ENCODE measurements at places on chromosomes 3 and 15.

DNA sequence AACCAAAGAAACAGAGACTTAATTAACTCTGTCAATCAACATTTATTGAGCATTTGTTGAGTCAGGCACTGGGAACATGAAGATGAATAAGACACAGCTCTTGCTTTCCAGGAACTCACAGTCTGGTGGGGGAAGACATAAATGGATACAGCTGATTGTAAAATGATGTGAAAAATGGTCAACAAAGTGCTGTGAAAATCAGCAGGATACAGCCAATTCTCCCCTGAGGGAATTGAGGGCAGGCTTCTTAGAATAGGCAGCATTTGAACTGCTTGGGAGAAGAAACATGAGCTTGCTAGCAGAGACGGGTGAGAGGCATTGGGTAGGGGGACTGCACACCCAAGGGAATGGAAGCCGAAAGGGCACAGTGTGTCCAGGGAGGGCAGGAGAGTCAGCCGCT lies 41.1 kb downstream of the MFSD1 start:
- no peak for DNase-seq

DNA sequence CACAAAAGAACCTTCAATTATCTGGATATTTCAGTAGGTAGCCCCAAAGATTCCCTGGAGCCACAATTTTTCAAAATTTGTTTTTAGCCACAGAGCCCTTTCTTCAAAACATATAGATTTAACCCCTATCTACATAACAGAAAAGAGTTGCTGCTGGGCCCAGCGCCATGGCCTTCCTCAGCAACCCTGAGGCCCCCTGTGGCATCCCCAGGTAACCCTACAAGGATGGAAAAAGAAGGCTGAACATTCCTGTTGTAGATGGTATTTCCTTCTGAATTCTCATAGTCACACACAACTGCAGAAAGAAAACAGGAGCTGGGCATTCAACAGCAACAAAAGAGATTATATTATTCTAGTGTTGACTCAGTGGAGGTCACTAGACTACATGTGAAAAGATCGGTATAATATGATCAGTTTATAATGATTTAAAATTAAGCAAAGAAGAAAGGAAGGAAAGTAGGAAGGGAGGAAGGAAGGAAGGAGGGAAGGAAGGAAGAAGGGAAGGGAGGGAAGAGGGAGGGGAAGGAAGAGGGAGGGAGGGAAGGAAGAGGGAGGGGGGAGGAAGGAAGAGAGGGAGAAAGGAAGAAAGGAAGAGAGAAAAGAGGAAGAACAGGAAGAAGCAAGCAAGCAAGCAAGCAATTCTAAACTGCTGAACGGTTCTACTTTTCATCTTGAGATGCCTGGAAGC lies 342.5 kb upstream of the NR2F2 start:
- peak; percentile 12 for DNase-seq

- DNase-seq: no peak
Observed at GRCh38 chr15:76274821-76275220, 36.4 kb downstream of the ETFA start.

DNA sequence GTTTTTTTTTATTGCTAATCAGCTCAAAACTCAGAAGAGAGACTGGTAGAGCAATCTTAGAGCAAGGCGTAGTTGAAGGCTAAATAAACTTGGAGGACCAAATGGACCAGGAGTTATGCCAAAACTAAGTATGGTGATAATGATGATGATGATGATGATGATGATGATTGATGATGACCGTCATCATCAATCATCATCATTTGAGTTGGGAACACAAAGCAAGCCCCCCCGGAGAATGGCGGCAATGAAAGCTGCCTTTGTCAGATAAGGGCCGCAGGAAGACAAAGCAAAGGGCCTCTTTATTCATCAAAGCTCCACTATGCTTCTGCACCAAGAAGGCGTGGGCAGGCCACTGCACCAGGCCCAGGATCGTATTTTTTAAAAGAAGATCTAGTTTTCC lies 82.1 kb upstream of the RAD18 start:
- DNase-seq: no peak

DNA sequence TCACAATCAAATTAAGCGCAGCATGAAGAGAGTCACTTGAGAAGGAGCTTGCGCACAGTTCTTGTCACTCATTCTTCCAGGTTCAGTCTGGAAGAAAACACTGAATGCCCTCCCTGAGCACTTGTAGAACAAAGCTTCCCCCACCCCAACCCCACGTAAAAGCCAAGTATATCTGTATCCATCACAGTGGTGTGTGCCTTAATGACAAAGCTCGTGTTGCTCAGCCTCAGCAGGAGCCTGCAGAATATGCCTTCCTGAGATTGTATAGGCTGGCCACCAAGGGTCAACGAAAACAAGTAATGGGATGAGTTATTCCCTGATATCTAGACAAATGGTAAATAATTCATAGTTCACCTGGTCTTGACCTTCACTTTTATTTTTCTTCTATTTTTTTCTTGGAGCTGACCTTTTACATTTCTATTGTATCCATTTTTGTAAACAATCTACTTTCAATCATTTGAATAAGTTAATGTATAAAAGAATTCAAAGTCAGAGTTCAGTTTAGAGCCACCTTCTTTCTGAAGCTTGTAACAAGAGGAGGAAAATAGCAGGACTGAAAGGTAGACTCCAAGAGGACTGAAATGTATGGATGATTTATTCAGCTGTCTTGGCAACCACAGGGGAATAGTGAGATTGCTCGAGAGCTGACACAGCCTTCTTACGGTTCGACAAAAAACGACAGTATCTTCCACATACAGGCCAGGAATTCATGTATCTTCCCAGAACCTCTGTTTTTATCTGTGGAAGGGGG lies 405.5 kb upstream of the TPM1 start:
- no peak for DNase-seq

DNA sequence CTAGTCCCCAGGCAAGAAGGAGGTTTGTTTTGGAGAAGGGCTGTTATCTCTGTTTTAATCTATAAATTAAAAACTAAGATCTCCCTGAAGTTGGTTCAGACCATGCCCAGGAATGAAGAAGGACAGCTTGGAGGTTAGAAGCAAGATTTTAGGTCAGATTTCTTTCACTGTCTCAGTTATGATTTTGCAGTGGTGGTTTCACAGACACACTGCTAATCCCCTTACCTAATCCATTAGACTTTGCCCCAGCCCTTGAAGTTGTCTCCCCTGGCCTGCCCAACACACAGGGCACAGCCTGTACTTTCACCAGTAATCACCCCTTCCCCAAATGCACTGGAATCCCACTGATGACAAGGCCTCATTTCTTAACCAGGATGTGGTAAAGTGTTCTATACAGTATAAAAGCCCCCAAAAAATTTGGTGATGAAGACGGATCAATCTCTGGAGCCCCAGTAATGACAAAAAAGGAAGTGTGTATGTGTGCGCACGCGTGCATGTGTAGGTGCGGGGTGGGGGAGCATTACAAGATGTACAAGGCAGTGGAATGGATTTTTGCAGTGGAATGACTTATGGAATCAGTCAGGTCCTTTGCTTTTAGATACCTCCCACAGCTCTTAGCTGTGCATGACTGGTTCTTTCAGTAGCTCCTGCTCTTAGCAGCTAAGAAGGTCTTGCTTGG lies 73.1 kb upstream of the TERB2 start:
- no peak for DNase-seq

- no peak for DNase-seq
Observed at GRCh38 chr3:133925960-133926735, 30.5 kb upstream of the RAB6B start.

GRCh38 chr3:108603691-108604090 lies 14.2 kb downstream of the DZIP3 start:
- DNase-seq: no peak

DNA sequence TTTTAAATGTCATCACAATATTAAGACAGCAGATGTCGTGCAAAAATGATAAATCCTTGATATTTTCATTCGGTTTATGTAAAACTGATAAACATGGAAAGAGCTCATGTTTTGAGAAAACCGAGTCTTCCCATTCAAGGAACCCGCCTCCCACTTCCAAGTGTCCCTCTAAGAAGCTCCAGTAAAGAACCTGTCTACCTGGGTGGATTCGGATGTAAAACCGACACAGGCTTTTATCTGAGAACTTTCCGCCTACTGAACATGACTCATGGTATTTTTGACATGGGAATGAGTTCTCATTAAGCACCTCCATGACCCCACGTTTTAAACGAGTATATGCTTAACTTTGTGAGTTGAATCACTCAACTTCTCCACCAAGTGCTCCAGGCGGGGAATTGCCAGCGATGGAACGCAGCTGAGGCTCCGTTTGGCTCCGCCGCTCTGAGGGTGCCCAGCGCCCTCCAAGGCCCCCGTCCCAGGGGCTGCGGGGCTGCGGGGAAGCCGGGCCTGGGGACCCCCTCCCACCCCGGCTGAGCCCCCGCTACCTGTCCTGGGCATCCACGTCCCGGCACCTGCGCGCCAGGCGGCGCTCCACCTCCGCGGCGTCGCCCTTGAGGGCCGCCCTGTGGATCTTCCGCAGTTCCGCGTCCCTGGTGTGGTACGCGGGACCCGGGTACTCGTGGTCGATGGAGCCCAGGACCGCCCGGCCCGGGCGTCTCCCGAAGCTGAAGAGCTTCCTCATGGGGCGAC lies 119.9 kb downstream of the LMLN start:
- no peak for DNase-seq

- no peak for DNase-seq
Observed at GRCh38 chr3:99409961-99410360, 228.4 kb upstream of the COL8A1 start.

- no peak for DNase-seq
Observed at GRCh38 chr3:32454111-32454510, 48.5 kb downstream of the CMTM6 start.

GRCh38 chr15:40062816-40063562 lies 24.0 kb upstream of the SRP14 start:
- no peak for DNase-seq

Measured in iPS DF 19.7 (cell line).